ENCODE measurements at places on chromosomes 12 and 14.

GRCh38 chr14:71855399-71856036 lies 76.7 kb upstream of the RGS6 start:
- no peak for DNase-seq

GRCh38 chr12:124804011-124804621 lies 59.5 kb downstream of the SCARB1 start:
- no peak for DNase-seq

DNA sequence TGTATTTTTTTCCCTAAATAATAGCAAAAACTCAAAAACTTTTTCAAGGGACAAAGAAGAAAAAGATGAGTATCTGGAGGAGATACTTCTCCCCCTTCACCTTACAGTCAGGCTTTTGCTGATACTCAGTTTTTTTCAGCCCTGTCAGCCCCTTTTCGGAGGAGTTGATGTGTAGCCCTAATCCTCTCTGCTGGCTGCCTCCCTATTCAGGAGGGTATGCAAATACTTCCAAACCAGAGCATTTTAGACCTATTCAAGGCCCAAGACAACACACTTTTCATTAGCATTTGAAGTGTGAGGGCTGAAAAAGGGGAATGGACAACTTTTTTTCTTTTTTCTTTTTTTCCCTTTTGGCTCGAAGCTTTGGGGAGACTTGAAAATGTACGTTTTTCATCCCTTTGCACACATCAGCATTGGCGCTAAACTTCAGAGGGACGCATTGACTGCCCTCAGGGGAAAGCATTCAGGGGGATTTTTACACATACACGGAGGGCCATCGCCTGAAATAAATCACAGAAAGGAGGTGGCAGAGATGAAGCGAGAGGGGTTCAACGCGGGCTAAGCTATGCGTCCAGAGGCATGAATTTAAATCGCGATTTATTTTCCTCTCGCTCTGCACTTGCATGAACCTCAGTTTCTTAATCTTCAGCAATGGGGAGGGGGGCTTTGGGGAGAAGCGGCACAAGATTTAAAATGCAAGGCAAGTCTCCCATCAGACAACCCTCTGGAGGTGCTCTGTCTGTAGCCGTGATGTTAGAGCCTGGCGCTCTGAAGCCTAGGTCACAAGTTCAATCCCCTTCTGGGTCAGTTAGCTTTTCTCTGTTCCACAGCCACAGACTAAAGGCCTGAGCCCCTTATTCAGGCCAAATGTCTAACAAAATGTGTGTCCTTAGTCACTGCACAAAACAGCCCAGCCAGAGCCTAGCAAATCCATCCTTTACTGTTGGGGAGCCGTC lies 86.3 kb downstream of the ASCL1 start:
- no peak for DNase-seq

- no peak for DNase-seq
Measured at GRCh38 chr12:91143206-91143605, 31.9 kb upstream of the LUM start.

DNA sequence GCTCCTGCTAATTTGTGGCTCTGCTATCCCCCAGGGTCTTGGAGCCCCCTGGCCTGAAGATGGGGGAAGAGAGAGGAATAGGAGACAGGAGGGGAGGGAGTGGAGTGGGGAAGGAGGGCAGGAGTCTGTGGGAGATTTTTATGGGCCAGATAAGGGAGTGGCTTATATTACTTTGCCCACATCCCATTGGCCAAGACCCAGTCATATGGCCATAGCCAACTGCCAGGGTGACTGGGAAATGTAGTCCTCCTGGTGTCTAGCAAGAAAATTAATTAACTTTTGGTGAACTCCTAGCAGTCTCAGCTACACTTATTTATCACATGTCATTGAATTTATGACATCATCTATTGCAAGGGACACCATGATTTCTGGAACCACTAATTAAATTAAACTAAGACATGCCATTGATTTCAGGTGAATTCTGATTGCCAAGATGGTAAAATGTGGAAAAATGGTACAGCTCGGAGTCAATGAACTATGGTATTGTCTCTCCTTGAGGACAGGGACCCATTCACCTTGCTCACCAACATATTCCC lies 50.3 kb downstream of the ESRRB start:
- no peak for DNase-seq

DNA sequence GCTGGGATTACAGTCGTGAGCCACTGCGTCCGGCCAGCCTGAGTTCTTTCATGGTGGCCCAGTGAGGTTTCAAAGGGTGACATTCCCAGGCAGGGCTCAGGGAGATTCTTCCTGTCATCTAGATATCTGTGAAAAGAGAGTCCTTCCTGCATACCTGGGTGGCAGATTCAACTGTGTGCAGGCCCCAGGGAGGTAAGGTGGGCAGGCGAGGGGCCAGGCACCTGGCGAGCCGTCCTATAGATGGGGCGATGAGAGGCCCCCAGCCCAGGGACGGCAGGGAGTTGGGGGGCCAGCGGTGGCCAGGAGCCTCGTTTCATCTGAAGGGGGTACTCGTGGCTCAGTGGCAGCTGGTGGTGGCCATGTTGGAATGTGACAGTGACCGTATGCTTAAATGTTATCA lies 7.1 kb upstream of the EP400 start:
- DNase-seq, result no peak

GRCh38 chr12:132343294-132344004 lies 14.1 kb upstream of the GALNT9 start:
- no peak for DNase-seq

- no peak for DNase-seq
Measured at GRCh38 chr12:92596383-92596782, 106.4 kb upstream of the PLEKHG7 start.

DNA sequence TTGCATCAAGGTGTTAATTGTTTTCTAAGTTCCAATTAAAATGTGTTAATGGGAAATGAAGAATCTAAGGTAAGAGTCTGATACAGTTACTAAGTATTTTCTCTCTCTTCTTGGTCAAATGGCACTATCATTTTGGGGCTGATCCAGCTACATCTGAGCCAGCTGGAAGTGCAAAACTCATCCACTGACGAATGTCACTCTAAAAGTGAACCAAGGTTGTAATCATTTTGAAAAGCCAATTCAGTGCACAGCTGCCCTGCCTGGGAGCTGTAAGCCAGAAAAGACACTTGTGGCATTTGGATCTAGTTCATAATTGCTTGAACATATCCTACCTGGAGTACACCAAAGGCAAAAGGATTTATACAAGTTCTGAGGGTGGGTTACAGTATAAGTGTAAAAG lies 1011.3 kb downstream of the AACS start:
- no peak for DNase-seq

- no peak for DNase-seq
Measured at GRCh38 chr12:77087427-77087826, 22.1 kb upstream of the E2F7 start.
